Stimulated activated CD8-positive, alpha-beta memory T cell treated with anti-CD3 and anti-CD28 coated beads, Interleukin-15, amount 100 ng/mL, for 48 hours (primary cell): ENCODE measurements at places on chromosomes 5 and 9.
A peak's percentile ranks its signal among the peaks of the same experiment; 100 is the strongest.

DNA sequence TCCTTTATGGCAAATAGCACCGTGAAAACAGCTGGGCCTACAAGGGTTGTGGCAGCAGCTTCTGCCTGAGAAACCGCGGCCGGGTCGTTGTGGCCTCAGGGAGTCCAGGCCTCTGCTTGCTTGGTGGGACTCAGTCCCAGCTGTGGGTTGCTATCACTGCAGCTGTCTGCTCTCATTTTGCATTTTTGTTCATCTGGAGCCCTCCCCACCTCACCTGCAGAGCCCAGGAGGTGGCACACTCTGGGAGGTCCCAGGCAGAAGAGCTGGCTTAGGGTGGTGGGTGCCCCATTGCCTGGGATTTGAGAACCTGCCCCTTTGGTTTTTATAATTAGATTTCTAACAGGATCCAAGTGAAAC is 138.4 kb downstream of the GADD45G start:
- no peak for DNase-seq

DNA sequence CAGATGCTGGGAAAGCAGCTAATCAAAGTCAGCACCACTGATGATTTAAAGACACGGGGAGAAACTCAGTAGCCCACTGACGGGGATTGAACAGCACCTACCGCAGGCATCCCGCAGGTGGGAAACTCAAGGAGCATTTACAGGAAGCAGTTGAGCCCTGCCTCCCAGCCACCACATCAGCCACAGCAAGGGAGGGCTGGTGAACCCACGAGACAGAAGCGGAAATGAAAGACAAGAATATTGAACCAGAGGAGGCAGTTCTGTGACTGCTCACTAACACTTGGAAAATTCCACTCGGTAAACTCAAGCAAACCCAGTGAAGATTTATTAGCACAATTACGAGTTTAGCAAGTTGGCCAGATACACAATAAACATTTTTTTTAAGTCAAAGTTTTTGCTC is 10.6 kb upstream of the FAM163B start:
- DNase-seq = peak; percentile 19

DNA sequence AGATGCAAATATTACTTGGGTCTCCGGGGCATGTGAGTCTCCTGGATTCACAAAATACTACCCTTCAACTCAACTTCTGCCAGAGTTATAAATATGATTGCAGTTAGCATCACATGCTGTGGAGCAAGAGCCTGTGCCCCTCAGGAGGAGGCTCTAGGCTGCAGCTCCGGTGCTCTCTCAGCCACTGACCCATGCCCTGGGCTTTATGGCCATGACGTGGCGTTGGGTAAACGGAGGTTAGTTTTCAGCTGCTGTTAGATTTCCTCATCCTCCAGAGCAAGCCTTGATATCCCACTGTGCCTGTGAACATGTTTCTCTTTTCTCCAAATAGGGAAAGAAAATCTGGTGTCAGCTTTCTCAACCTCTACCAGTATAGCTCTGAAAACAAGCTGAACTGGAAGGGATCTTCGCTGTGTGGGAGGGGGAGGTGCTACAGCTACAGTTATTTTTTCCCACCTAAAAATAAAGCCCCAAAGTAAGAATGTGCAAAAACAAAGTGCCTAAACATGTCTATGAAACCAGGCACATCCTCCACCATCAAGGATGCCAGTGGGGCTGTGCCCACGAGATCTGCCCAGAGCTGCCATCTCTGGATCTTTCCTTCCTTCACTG is 124.4 kb upstream of the GPR151 start:
- DNase-seq = no peak

DNA sequence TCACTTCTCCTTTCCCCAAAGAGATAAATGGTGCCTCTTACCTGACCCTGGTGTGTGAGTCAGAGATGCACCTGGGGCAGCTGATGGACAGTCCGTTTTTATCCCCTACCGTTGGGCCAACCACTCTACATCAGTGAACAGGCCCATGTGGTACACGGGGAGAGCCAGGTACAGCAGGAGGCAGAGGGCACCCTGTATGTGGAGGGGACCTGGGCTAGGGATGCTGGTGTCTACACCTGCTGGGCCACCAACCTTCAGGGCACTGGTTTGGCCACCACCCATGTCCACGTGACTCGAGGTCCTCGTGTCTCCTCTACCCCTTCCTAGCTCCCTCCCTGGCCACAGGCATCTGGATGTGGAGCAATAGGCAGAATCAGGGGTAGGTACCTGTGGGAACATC is 22.7 kb upstream of the ANXA6 start:
- DNase-seq = no peak

- DNase-seq = no peak
Measured at GRCh38 chr9:108643731-108644510, 211.9 kb downstream of the ACTL7B start.

- DNase-seq = no peak
Measured at GRCh38 chr5:33465120-33465519, 24.4 kb downstream of the TARS1 start.

- DNase-seq = no peak
Measured at GRCh38 chr9:127792417-127793031, 6.7 kb downstream of the CDK9 start.

DNA sequence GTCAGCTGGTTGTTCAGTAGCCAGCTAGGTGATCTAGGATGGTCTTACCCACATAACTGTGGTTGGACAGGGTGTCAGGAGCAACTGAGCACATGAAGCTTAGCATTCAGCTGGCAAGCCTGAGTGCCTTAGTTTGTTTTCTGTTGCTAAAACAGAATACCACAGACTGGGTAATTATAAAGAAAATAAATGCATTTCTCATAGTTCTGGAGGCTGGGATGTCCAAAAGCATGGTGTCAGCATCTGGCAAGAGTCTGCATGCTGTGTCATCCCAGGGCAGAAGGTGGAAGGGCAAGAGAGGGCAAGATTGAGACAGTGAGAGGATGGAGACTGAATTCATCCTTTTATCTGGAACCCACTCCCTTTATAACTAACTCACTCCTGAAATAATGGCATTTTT is 921.5 kb downstream of the TLE4 start:
- DNase-seq = no peak

DNA sequence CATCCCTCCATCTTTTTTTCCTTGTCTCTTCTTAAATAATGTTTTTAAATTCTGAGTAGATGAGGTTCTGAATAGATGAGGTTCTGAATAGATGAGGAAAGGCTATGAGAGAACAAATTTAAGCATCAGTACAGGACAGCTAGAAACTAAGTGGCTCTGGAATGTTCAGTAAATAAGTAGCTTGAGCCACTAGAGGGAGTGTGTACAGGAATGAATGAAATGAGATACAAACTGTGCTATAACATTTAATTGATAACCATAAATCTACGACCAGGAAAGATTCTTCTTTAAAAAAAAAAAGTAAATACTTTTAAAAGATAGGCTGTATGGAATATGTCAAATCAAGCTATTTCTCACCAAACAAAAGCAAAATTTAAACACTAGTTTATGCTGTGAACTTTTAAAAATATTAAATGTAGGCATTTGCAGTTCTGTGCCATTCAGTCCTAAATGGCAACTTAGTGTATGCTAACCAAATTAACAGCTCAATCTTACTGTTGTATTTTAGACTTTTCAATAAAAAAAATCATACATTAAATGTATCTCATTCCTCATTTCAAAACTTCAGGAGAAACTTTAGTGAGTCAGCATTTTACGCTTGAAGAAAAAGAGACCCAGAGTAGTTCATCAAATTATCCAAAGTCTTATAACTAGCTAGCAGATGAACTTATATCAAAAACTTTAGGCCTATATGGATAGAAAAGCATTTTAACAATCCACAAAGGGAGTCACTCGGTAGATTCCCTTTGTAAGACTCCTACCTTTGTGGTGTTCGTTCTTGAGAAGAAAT is 70.4 kb upstream of the SNX2 start:
- no peak for DNase-seq

DNA sequence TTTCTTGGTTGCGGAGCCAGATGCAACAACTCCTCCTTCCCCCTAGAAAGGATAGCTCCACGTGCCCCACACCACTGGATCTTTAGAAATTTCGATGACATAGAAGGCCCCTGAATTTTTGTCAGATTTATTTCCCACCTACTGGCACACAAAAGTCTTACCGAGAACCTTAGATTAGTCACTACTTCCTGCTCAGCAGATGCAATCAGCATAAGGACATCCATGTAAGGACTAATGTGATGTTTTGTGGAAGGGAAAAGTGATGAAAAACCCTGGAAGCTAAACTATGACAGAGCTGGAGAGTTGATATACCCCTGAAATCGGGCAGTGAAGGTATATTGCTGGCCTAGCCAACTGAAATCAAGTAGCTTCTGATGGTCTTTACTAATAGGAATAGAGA is 125.5 kb upstream of the NFIL3 start:
- no peak for DNase-seq

- DNase-seq = no peak
Measured at GRCh38 chr5:174827558-174827957, 103.2 kb downstream of the MSX2 start.

DNA sequence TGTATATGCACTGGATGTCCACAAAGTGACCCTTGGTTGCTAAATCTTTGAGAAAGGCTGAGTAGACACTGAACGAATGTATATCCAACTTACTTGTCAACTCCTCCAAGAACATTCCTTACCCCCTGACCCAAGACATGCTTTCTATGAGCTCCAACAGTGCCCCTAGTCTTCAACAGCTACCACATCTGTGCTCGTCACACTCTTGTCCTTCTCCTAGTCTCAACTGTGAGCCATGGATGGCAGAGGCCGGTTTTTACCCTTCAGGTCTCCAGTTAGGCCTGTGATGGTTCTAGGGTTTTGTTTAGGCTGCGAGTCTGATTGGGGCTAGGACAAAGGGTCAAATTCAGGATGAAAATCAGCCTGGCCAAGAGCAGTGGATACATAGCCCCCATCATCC is 19.0 kb upstream of the GPX3 start:
- DNase-seq = no peak

DNA sequence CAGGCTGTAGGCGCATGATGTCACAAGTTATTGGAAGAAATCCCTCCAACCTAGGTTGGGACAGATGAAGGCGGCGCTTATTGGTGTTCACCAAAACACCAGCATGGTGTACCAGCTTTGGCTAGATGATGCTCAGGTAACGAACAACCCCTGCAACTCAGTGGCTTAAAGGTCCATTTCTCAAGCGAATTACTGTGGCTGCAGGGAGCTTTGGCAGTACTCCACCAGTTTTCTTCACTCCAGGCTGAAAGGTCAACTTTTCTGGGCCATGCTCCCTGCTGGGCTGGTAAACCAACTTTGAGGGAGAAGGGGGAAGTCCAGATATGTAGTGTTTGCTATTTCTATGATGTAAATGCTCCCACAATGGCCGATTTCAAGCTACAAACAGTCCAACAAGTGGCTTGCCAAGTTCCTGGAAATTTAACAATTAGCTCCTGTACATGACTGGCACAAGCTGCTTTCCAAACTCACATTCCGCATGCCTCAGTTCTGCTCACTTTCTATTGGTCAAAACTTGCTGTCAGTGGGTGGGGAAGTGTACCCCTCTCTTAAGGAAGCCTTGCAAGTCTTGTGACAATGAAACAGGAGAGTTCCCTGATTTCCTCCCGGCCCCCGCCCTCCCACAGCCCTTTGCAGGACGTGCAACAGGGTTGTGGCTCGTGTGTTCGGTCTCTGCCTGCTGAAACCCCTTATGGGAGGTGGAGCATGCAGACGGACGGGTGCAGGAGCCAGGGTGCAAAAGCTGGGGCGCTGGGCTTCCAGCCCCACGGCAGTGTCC is 588 bp upstream of the ZBED3 start:
- DNase-seq = no peak

GRCh38 chr5:150263801-150264621 is 25.6 kb downstream of the CAMK2A start:
- no peak for DNase-seq

DNA sequence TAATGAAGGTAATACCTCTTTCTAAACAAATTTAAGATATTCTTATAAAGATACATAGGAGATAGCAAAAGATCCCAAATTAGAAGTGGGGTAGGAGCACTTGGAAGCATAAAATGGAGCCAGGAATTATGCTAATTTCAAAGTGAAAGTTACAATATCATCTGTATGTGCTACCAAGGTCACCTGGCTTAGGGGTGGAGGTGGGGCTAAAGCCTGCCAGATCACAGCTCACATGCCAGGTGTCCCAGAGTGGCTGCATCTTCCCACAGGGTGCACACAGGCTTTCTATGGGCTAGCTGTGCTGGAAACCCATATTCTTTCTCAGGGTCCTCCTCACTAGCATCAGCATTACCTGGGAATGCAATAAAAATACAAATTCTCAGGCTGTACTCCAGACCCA is 118.2 kb upstream of the TXNDC8 start:
- DNase-seq = no peak

DNA sequence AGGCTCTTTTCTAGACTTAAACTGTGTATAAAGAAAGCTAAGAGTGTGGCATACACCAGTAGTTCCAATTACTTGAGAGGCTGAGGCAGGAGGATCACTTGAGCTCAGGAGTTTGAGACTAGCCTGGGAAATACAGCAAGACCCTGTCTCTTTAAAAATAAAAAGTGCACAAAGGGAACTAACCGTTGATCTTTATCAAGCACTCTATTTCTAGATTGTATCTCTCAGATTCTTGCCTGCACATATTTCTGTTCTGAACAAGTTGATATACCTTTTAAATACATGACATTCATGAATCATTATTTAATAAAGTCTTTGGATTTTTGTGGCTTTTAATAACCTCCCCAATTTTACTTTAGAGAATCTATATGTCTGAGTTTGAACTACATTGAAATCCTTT is 47.2 kb downstream of the HMGCR start:
- no peak for DNase-seq

GRCh38 chr9:69001921-69002320 is 12.0 kb downstream of the PRKACG start:
- no peak for DNase-seq

DNA sequence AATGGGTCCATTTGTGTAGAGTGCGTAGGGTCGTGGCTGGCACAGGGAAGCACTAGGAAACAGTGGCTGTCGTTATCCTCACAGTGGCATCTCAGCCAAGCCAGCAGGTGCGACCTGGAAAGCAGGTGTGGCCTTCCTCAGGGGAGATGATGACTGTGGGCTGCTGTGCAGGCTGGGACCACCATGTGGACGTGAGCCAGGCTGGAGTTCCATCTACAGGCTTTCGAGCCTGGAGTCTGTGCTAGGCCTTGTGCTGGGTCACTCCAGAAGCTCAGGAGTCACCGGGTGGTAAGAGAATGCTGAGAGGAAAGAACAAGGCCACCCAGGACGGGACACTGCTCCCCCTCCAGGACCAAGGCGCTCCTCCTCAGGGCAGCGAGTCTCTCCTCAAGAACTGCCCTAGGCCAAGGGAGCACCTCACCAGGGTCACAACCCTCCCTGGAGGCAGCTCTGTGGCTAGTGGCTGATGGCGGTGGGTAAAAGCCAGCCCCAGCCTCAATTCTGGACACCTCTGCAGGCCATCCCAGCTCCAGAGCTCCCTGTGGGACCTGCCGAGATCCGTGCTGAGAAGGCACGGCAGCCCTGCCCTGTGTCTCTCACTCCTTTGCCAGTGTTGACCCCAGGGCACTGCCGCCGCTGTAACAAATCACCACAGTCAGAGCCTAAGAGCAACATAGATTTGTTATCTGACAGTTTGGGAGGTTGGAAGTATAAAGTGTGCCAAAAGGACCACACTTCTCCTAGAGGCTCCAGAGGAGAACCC is 36.0 kb downstream of the WHRN start:
- no peak for DNase-seq

- DNase-seq = no peak
Measured at GRCh38 chr9:80538976-80539375, 967.2 kb downstream of the TLE4 start.

GRCh38 chr5:114636271-114636670 is 274.4 kb downstream of the KCNN2 start:
- no peak for DNase-seq
